ENCODE measurements at places on chromosomes 2 and 18.

- no peak for DNase-seq
Measured at GRCh38 chr2:203697190-203697589, 9.2 kb upstream of the CD28 start.

DNA sequence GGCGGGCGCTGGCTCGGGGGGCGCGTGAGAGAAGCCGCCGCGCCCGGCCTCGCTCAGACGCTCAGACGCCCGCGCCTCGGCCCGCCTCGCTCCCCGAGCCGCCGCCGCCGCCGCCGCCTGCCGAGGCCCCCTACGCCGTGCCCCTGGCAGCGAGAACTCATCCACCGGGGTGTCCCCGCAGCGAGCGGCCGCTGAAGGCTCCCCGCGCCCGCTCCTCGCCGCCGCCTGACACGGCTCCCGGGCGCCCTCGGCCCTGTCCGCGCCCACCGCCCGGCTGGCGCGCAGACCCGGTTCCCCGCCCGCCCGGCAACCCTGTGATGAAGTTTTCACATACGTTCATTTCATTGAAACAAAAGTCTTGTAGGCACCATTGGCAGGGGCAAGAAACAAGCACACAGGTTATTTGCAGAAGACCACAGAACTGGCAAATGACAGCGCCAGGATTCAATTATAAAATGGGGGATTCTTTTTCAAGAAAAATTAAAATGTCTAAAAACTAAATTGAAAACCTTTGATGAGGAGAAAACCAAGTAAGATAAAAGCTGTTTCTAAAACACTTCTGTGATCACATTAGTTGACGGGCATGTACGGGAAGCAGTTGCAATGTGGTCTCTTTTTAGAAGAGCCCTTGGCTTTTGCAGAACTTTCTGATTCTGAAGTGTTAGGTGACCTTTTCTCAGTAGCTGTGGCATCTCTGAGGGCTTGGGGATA is 50.5 kb upstream of the TUBA3D start:
- DNase-seq = no peak

DNA sequence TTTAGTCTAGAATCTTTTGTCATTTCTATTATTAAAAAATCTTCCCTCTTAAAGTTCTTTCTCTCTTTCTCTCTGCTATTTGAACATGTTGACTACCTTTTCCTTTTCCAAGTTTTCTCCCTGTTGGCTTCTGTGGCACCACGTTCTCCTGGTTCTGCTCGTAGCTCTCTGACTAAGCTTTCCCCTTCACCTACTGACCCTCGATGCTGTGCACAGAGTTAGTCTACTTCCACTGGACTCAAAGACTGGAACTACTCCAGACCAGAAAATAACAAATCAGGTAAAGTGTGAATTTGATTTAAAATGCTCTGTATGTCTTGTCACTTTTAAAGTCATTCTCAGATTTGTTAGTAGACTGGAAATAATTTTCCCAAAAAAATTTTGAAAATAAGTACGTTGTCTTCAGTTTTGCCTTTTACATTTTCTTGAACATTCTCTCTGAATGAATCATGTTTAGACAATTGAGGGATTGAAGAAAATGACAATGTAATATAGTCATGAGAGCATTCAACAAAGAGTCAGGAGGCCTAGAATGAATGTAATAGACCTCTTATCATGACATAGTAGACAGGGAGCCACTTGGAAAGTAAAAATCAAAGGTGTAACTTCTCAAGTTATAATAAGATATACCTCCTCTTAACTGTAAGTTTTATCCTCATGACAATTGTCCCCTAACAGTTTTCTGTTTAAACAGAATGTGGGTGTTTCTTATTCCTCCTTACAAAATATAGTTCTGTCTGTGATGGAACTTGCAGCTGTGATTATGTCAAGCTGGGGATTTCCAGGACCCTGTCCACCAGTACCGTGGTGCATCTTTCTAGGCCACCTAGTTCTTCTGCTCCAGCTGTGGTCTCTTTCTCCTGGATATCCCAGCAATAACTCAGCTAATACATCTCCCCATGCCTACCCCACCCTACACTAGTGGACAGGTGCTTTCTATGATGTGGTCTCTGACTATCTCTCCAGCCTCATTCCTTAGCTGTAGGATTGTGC is 25.5 kb downstream of the ITPRID2 start:
- DNase-seq = peak; percentile 39

DNA sequence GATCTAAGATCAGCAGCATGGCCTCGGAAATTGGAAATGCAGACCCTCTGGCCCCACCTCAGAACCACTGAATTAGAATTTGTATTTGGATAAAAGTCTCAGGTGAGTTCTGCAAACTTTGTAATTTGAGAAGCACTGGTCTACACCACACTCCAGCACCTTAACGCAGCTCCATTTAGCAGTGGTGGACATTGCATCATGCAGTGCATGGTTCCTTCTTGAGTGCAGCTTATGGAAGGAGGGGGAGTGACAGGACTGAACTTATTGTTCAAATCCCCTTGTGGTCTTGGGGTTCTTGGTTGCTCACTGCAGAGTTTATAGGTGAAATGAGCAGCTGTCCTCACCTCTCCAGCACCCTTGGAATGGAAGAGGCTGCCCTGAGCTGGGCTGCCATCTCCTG is 17.4 kb upstream of the STEAP3 start:
- no peak for DNase-seq

GRCh38 chr18:62784338-62784965 is 69.1 kb downstream of the PHLPP1 start:
- peak; percentile 53 for DNase-seq

- no peak for DNase-seq
Measured at GRCh38 chr18:1150344-1150743, 245.7 kb downstream of the ADCYAP1 start.

DNA sequence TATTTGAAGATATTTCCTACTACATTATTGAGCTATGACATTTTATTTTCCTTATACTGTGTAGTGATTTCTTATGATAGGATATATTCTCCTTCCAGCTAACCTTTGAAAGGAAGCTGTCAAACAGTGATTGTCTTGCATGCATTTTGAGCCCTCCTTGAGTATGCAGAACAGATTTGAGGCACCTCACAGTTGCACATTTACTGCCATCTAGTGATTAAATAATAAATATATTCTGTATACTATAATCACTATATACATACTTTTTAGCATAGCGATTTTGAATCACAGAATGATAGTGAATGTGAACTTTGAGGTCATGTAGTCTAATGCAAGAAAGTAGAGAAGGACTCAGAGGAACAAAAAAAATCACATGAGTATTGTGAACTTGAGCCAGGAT is 268.4 kb upstream of the CDH19 start:
- peak; percentile 29 for DNase-seq

GRCh38 chr2:30436859-30437435 is 10.1 kb upstream of the LCLAT1 start:
- peak; percentile 16 for DNase-seq

DNA sequence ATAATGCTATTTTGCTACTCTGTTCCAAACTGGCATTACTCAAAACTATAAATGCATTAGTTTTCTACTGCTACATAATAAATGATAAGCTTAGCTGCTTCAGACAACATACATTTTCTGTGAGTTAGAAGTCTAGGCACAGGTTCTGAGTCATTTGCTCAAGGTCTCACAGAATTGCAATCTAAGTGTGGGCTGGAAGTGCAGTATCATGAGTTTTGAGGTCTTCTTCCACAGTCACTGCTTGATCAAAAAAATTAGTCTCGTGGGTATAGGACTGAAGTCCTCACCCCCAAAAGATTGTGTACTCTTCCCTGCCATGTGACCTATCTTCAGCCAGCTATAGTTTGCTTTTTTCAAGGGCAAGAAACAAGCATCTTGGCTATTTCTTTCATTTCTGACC is 676.9 kb downstream of the ADCYAP1 start:
- no peak for DNase-seq

DNA sequence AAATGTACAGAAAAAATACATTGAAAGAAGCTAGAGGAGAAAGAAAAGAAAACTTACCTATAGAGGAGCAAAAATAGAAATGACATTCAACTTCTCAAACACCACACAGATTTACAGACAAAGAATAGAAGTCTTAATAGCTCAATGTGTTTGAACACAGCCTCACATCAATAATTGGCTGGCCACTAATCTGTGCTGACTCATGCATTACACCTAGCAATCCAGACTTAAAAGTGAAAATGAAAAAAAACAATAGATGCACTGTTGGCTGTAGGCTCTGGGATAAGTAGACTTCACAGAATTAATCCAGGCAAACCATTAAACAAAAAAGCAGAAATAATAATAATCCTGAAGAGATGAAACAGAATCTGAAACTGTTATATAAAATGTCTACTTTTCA is 961.3 kb upstream of the CELF4 start:
- DNase-seq = no peak

GRCh38 chr2:188308483-188308882 is 16.8 kb downstream of the GULP1 start:
- DNase-seq = no peak

GRCh38 chr2:99793022-99793421 is 303.2 kb upstream of the REV1 start:
- no peak for DNase-seq

- DNase-seq = peak; percentile 67
Measured at GRCh38 chr2:74583504-74583903, 29.0 kb downstream of the DOK1 start.

- DNase-seq = peak; percentile 67
Measured at GRCh38 chr2:20050646-20051531, 539 bp downstream of the LAPTM4A start.

GRCh38 chr2:143974262-143974661 is 545.7 kb downstream of the ZEB2 start:
- peak; percentile 42 for DNase-seq

GRCh38 chr2:219713110-219713509 is 85.7 kb downstream of the SLC4A3 start:
- DNase-seq = peak; percentile 70

- no peak for DNase-seq
Measured at GRCh38 chr2:69605284-69605683, 38.3 kb downstream of the AAK1 start.
